ENCODE measurements at places on chromosomes 12 and 14. TPM values are rescaled to one million over a fixed set of nuclear protein-coding genes. Genes with fewer than 3 reads are reported as not detected.

CLEC4D gene
- total RNA-seq = not detected

CD163L1 gene
- 5.4 TPM for total RNA-seq

ASB2 gene
- total RNA-seq = not detected

CD4 gene
- total RNA-seq = not detected

CNIH1 gene
- total RNA-seq = 160 TPM

A2M gene
- 14.0 TPM for total RNA-seq

MLXIP gene
- 35.7 TPM for total RNA-seq

SLC25A47 gene
- total RNA-seq = not detected

LMO3 gene
- not detected for total RNA-seq

TC2N gene
- 16.8 TPM for total RNA-seq

CLEC2A gene
- total RNA-seq = not detected

PAPLN gene
- total RNA-seq = 60.1 TPM

DEGS2 gene
- total RNA-seq = 2.0 TPM

CISTR gene
- total RNA-seq = not detected

ANO4 gene
- 0.85 TPM for total RNA-seq

CLEC7A gene
- total RNA-seq = 0.47 TPM

RBM25 gene
- total RNA-seq = 35.5 TPM

MAP3K9 gene
- 0.14 TPM for total RNA-seq

NPAS3 gene
- not detected for total RNA-seq

EID3 gene
- total RNA-seq = 5.4 TPM
